ENCODE measurements at places on chromosomes 16 and 17.

GRCh38 chr17:21542991-21543390 is 149.3 kb upstream of the KCNJ18 start:
- DNase-seq = no peak

DNA sequence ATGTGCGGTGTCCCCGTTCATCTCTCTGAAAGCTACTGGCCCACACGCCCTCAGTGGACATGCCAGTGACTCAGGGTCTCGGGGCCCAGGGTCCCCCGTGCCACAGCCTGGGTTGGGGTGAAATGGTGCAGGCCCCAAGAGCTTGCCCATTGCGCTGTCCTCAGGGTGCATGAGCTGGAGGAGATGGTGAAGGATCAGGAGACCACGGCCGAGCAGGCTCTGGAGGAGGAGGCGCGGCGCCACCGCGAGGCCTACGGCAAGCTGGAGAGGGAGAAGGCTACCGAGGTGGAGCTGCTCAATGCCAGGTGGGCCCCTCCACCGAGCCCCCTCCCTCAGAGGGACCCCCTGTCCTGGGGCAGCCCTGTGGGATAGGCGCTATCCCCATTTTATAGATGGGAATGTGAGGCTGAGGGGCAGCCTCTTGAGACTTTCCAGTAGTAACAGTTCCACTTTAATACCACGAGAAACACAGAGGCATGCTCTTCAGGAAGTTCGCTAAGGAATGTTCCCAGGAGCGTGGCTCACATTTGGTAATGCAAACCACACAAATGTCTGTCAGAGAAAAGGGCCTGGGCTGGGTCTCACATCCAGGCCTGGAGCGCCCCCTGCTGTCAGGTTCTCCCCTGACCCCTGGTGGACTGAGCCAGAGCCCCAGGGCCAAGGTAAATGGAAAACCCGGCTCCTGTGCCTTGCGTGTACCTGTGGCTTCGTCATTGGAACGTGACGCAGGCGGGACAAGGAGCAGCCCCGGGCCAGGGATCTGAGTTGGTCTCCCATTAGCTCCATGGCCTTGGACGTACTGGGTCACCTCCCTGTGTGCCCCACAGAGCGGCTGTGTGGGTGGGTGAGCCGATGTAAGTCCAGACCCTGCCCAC is 133.7 kb downstream of the RAB11FIP4 start:
- DNase-seq = peak; percentile 74

GRCh38 chr17:9837551-9838471 is 12.1 kb downstream of the GLP2R start:
- no peak for DNase-seq

GRCh38 chr17:57674894-57675293 is 70.2 kb downstream of the CCDC182 start:
- peak; percentile 62 for DNase-seq

GRCh38 chr16:14560523-14560922 is 69.5 kb downstream of the PARN start:
- no peak for DNase-seq

GRCh38 chr17:27352448-27353032 is 58.6 kb downstream of the WSB1 start:
- no peak for DNase-seq

GRCh38 chr16:53872248-53873221 is 168.6 kb downstream of the FTO start:
- DNase-seq = no peak

DNA sequence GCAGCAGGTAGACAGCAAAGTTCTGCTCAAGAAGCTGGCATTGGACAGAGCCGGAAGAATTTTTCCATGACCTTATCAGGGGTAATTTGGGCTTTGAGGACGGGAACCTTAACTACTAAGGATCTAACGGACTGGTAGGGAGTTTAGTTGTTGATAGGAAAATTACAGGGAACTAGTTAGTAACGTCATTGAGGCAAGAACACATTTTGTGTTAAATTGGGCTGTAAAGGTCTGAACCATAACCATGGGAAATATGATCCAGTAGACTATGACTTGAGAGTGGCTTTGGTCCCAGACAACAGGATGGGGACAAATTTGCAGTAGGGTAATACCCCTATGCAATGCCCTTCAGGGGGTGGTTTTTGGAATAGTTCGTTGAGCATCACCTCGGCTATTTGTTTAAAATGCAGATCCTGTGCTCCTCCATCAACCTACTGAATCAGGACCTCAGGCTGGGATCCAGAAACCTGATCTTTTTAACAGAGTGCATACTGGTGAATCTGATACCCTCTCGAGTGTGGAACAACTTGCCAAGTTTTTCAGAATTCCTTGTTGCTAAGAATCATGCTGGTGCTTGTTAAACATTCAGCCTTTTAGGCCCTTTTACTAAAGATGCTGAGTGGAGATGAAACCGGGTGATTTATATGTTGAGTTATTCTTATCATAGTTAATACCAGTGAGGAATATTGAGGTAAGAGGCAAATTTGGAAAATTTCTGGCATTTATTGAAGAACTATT is 255.1 kb downstream of the MAP2K6 start:
- DNase-seq = no peak

DNA sequence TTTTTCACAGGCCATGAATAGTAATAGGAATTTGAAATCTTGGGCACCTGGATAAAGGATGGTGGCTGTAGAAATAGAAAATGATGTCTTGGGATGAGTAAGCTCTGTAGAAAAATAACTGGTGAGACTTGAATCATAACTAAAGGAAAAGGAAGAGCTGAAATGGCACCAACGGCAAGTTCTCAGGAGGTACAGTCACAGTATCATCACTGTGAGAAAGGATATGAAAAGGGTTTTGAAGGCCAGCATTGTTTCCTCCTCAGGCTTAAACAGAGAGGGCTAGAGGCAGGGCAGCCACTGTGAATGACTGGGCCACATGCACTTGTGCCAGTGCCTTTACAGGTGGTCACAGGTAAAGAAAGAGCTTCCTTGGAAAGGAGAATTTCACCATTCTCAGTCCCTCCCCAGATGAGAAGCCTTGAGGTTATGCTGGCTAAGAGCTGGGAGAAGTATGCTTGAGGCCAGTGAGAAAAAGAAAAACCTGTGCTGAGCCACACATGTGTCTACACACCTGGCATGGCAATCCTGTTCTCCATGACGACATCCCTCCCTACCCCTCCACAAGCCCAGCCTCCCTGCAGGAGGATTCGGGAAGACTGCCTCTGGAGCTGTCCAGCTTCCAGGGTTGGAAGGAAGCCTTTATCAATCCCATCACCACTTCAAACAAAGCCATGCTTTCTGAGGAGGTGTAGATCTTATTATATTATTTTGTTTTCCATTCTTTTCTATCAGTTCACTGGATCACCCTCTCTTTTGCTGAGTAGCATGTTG is 3.8 kb upstream of the ANKFN1 start:
- no peak for DNase-seq

- no peak for DNase-seq
Measured at GRCh38 chr16:66485376-66485775, 58.3 kb downstream of the BEAN1 start.

GRCh38 chr17:81295676-81296381 is 722 bp upstream of the SLC38A10 start:
- no peak for DNase-seq

GRCh38 chr16:14437426-14437825 is 192.6 kb downstream of the PARN start:
- DNase-seq = no peak

DNA sequence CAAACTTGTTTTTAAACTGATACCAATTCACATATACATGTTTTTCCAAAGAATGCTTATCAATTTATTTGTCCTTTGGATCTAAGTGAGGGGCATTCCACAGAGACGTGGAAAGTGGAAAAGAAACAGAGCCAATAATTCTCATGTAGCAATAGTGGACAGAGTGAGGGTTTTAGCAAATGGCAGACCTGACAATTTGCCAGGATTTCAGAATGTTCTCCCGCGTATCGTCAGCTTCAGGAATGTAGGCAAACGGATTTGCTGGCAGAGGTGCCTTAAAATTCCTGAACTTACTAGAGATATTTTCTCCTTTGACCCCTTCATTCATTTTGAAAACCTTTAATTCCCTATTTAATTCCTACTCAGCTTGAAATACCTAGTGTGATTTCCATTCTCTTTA is 193.4 kb upstream of the CPHXL start:
- DNase-seq = no peak

DNA sequence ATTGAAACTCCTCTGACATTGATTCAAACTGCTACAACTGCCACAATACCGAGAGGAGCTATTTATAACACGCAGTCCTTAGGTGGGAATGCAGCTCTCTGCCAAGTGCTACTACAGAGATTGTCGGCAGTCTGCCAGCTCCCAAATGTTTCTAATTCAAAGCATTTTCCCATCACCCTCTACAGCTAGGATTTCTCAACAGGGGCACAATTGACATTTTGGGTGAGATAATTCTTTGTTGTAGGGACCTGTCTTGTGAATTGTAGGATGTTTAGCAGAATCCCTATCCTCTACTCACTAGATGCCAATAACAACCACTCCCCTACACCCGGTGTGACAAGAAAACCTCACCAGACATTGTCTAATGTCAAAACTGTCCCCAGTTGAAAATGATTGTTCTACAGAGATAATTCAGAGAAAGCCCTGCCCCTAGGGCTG is 7.8 kb upstream of the N4BP1 start:
- DNase-seq = no peak

- no peak for DNase-seq
Measured at GRCh38 chr16:83979441-83979840, 11.4 kb downstream of the NECAB2 start.

DNA sequence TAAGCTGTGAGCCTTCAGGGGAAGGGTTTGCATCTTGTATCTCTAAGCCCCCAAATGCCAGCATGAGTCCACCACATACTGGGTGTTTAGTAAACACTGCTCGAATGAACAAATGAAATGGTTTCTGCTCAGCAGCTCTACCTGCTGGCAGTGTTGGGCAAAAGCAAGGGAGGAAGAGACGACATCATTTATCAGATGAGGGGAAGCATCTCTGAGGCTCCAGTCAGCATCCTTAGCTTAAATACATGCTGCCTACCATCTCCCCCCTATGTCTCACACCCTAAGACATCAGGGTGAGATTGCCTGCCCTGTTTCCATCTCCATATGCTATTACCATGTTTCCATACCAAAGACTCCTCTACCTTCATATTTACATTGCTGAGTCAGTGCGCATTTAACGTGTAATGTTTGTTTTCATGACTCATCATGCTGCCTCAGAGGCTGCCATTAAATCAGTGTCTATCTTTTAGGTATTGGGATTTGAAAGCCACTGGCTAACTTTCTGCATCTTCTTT is 379.8 kb downstream of the UTP18 start:
- no peak for DNase-seq

GRCh38 chr17:28737316-28737715 is 6.5 kb upstream of the TRAF4 start:
- no peak for DNase-seq

DNA sequence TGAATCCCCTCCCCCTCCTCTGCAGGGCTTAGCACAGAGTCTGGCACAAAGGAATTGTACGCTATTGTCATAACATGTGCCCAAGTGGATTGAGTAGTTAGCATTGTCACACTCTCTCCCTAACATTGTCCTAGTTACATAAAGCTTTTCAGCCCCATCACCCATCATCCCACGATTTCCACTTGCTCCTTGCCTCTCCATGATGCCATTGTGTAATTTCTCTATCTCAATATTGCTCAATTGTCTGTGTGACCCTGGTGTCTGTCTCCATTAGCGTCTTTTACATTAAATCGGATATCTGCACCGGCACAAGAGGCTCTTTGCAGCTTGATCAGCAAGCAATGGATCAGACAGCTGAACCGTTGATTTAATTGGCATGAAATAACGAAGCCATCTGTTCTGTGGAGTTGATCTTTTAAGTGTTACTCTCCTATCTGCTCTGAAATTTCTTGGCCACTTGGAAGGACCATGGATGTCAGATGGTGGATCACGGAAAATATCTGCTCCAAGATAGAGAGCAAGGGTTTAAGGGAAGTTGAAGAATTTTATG is 77.0 kb upstream of the HS3ST4 start:
- DNase-seq = no peak

GRCh38 chr16:28188085-28188916 is 23.5 kb downstream of the XPO6 start:
- DNase-seq = no peak

DNA sequence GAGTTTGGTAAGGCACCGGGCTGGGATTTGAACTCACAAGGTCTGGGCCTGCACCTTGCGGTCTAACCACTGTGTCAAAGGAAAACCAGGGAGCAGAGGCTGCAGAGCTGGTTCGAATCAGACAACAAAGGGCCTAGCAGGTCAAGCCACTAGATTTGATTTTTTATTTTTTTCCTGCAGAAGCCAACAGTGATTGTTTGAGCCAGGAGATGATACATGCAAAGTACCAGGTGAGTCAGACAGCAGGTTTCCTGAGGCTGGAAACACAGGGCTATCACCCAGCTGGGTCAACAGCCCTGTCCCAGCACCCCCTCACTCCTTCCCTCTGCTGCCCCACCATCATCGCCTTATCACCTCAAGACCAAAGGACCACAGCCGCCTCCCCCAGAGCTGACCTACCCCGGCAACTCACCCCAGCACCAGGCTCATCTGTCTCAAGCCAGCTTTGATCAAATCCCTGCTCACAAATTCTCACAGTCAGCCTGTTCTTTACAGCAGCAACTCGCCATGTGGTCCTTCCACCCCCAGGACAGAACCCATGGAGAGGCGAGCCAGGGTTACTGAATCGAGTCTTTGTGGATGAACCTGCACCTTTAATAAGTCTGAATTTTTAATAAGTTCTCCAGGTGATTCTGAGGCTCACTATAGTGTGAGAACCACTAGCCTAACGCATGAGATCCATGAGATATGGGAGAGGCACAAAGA is 13.0 kb upstream of the KRT19 start:
- DNase-seq = no peak

GRCh38 chr16:82935766-82936165 is 309.0 kb downstream of the CDH13 start:
- no peak for DNase-seq

DNA sequence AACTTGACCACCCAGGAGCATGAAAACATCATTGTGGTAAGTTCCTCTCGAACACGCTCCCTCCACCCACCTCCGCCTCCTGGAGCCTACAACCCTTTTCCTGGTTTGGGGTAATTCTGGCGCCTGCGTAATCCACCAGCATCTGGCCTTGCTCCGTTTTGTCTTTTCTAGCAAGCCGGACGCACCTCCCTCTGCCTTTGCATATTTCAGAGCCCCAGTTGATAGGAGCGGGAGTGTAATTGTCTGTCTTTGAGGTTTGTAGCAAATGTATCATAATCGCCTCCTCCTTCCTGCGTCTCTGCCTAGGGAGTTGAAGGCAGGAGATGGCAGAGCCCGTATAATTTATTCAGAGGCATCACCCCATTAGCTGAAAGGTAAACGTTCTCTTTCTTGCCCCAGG is 121.3 kb upstream of the PLCG2 start:
- DNase-seq = no peak

- no peak for DNase-seq
Measured at GRCh38 chr17:68443972-68444464, 13.3 kb downstream of the WIPI1 start.

DNA sequence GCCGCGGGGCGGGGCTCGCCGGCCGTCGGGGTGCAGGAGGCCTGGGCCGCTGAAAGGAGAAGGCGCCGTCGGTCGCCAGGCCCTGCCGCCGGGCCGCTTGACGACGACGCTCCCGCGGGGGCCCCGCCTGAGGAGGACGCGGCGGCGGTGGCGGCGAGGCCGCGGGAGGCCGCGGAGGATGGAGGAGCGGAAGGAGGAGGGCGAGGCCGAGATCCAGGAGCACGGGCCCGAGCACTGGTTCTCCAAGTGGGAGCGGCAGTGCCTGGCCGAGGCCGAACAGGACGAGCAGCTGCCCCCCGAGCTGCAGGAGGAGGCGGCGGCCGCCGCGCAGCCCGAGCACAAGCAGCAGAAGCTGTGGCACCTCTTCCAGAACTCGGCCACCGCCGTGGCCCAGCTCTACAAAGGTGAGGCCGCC is 430 bp downstream of the HAPSTR1 start:
- peak; percentile 32 for DNase-seq

- DNase-seq = no peak
Measured at GRCh38 chr17:76032073-76032779, 5.1 kb upstream of the EVPL start.

Data from nucleus accumbens (tissue), 56 donors.